ENCODE measurements at places on chromosomes 3 and 15.

DNA sequence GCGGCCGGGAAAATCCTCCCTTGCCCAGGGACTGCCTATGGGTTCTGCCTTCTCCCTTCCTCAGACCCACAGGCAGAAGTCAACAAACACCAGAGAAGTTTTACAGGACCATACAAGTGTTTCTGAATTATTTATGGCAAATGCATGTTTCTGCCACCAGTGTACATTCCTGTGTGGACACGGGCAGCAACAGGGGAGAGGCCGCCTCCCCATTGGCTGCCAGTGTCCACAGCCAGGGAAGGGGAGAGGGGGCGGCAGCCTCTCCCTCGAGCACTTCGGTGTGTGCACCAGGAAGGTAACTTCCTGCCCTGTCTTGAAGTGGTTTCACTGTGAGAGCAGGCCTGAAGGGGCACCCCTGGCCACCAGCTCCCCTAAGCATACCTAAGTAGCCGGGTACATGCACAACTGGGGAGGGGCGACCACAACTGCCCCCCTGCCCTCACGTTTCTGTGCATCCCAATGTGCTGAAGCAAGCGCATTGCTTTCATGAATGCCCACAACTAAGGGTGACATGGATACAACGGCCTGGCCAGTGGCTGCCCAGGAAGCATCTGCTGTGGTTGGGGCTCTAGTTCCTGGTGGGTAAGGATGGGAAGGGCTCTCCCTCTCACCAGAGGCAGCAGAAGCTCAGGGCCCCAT lies 14.8 kb upstream of the SHISA5 start:
- DNase-seq: no peak

DNA sequence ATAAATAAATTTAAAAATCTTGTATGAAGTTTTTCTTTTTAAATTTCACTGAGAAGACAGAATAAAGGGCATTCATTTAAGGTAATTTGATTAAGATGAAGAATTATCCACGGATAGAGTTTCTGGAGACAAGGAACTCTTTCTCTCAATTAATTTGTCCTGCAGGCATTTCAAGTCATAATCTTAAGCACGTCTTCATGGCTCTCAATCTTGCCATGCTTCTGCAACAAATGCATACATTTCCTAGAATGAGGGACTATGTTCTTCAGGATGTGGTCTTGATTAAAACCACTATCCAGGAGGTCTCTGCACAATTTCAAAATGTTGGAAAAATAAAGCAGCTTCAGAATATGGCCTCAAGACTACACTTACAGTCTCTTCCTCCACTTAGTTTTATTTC lies 67.6 kb upstream of the LSAMP start:
- DNase-seq: no peak

- DNase-seq: no peak
Measured at GRCh38 chr3:73273341-73273740, 211.9 kb downstream of the EBLN2 start.

DNA sequence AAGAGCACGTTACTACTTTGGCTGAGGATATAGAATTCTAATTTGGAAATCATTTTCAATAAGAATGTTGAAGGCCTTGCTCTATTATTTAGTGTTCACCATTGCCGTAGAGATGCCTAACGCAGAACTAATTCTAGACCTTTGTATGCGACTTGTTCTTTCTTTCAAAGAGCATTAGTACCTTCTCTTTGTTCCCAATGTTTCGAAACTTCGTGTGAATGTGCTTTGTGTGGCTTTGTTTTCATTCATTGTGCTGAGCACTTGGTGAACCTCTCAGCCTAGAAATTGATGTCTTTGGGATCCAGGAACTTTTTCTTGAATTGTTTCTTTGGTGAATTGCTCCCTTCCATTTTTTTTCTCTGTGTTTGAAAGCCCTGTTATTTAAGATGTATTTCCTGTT lies 19.8 kb upstream of the PCSK6 start:
- no peak for DNase-seq

- no peak for DNase-seq
Measured at GRCh38 chr3:98151241-98151640, 4.0 kb downstream of the OR5H14 start.
